ENCODE measurements at places on chromosomes 2 and 18. TPM values are rescaled to one million over a fixed set of nuclear protein-coding genes. Genes with fewer than 3 reads are reported as not detected.
A peak's percentile ranks its signal among the peaks of the same experiment; 100 is the strongest.

Gene APLF
- 5.5 TPM for total RNA-seq

Gene ZNF516
- total RNA-seq, result 26.6 TPM

Gene SLC11A1
- 0.49 TPM for total RNA-seq

Gene BCL11A
- total RNA-seq, result 1.1 TPM

Gene DNAJB2
- total RNA-seq, result 52.6 TPM

Gene TANC1
- 14.3 TPM for total RNA-seq

Gene SERPINB12
- 0.62 TPM for total RNA-seq

- no peak for DNase-seq
These were observed 45.0 kb upstream of the ALPP start for GRCh38 chr2:232333361-232334135.

DNA sequence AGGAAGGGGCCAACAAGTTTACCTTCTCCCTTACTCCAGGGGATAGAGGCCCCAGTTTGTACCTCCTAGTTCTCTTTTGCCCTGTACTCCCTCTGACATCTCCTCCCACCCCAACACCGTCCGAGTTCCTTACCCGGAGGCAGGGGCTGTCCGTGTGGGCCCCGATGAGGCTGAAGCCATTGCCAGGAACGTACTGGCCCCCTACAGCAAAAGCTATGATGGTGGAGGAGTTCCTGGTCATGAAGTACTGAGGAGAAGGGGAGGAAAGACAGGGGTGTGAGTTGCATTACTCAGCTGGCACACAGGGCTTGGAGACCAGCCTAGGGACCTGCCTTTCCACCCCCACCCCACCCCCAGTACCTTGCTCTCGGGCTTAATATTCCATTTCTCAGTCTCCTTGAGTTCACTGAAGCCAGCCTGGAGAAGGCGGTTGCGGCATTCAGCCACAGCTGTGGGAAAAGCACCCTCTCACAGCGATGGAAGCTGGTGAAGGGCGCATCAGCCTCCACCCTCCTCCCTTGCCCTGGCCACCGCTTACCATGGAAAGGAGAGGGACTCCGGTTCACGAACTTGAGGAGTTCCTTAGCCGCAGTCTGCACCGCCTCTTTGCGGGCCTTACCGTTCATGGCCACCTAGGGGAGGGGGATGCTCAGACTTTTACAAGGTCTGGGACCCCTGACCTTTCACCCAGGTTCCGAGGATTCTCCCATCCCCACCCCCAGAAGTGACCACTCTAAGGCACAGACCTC, 1.0 kb downstream of the DNPEP start:
- no peak for DNase-seq

DNA sequence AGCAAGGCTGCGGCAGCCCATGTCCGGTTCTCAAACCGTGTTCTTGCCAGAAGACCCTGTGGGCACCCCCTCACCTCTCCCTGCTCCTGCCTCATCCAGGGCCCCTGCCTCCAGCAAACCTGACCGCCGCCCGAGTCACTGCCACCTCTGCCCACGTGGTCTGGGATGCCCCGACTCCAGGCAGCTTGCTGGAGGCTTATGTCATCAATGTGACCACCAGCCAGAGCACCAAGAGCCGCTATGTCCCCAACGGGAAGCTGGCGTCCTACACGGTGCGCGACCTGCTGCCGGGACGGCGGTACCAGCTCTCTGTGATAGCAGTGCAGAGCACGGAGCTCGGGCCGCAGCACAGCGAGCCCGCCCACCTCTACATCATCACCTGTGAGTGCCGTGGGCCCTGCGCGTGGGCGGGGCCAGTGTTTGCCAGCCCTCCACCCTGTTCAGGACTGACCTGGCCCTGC, 32.2 kb downstream of the MTERF4 start:
- no peak for DNase-seq

GRCh38 chr2:120174963-120175581, 48.1 kb downstream of the TMEM185B start:
- DNase-seq, result peak; percentile 92

DNA sequence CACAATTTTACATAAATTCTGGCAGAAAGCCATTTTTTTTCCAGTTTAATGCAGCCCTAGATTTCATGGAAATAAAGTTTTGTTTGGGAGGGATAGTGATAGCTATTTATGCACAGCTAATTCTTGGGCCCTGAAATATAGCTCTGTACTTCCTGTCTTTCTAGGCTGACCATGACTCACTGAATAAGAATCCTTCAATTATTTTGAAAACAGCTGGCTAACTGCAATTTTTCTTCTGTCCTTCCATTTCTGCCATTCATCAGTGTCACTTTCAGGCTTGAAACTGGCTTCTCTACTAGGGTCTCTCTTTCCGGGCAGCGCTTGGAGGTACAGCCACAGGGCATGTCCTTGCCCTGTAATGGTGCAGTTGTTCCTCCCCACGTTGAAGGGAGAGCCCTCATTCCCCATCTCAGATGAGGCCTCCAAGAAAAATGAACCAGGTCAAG, 97.1 kb upstream of the TMEM178A start:
- DNase-seq, result peak; percentile 90

DNA sequence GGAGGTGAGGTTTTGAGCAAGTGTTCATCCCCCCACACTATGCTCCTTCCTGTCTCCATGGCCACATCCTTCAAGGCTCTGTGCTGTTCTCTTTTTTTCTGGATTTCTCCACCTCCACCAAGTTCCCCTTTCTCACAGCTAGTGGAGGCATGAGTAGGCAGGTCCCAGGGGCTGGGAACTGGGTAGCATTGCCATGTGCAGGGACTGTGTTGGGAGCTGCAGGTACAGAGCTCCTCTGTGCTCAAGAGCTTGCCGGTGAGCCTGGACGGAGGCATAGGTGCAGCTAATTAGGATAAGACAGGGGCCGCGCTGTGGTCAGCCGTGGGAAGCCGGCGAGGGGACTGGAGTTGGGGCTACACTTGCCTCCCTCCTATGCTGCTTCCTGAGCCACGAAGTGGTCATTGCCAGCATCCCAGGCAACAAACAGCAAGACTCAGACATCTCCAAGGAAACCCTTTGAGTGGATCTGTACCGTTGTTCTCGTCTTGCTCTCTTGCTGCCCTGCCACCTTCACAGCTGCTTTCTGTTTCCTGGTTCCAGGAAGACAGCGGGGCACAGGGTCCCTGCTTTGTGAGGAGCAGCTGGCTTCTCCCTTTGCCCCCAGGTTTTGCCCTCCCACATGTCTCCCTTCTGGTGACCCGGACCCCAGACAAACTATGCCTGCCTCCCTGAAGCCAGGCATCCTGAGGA, 36.9 kb downstream of the ATOH8 start:
- DNase-seq, result no peak

- no peak for DNase-seq
These were observed 14.8 kb upstream of the UXS1 start for GRCh38 chr2:106208874-106209273.

DNA sequence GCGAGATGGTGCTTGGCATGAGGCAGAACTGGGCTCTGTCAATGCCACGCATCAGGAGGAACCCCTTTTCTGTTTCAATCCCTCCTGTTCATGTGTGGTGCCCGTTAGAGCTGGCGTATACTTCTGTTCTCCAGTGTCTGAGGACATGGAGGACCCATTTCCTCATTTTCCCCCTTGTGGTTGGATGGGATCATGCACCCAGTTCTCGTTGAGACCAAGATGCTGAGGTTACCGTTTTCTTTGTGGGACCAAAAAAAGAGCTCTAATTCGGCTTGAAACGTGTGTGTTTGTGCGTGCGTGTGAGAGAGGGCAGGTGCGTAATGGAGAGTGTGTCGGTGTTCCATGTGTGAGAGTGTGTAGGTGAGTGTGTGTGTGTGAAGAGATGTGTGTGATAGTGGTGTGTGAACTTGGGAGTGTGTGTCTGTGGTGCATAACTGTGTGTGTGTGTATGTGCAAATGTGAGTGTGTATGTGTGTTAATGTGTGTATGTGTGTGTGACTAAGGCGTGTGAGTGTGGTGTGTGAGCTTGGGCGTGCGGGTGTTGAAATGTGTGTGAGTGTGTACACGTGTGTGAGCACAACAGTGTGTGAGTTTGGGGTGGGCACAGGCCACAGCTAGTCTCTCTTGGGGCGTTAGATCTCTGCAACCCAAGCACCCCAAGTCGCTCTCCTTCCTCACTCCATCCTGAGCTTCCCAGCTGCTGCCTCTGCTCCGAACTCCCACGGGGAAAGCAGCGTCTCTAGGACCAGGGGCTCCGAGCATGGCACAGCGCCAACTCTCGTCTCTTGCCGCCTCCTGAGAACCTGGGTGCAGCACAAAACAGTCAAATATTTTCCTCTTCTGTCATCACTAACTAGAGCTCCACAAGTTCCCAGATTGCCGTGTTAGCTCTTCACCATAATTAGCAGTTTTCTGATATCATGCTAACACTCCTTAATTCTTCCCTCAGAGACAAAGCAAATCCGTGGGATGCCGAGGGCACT, 75.8 kb downstream of the LONRF2 start:
- DNase-seq, result peak; percentile 42

Data from muscle of leg (tissue), 16 donors.